ENCODE measurements at places on chromosomes 16 and 17. TPM values are rescaled to one million over a fixed set of nuclear protein-coding genes. Genes with fewer than 3 reads are reported as not detected.

The DNAH2 gene
- 0.08 TPM for total RNA-seq

The COTL1 gene
- total RNA-seq, result 7.9 TPM

The MEOX1 gene
- total RNA-seq, result 5.5 TPM

The CACNG3 gene
- not detected for total RNA-seq

DNA sequence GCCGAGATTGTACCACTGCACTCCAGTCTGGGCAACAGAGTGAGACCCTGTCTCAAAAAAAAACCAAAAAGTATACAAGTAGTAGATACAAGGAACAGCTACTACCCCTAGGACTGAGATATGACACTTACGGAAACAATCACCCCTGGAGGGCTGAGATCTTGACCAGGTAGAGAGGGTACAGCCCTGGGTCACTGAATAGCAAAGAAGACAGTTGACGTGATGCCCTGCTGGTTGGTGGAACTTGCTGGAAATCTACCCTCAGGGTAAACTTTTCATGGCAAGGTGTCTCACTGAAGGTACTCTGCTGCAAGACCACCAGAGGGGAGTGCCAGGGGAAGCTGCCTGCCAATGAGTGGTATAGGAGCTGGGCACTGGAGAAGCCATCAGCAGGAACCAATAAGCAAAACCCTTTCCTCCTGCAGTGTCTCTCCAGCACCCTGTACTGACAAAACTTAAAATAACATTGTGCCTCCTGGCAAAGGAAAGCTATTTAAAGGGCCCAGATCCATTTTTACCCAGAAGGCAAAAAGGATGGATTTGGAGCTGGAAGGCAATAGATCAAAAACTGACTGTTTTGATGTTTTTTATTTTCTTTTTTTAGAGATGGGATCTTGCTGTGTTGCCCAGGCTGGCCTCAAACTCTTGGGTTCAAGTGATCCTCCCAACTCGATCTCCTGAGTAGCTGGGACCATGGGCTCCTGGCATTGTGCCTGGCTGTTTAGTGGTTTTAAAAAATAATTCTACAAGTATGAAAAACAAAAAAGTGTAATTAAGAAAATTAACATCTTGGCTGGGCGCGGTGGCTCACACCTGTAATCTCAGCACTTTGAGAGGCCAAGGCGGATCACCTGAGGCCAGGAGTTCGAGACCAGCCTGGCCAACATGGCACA, 11.3 kb upstream of the PDXDC1 start:
- no peaks in the 10 kb centered on the region for H3K27me3 ChIP-seq
- H3K4me1 ChIP-seq, result no peaks in the 10 kb centered on the region
- no peak overlapping the region for H3K27ac ChIP-seq
- no peaks in the 10 kb centered on the region for H3K36me3 ChIP-seq
- DNase-seq, result no peak

- no peaks in the 10 kb centered on the region for H3K27me3 ChIP-seq
- H3K4me1 ChIP-seq, result peaks cover 31% of the 10 kb centered on the region
- no peak for DNase-seq
- peak overlapping the region; percentile 81 for H3K27ac ChIP-seq
- no peaks in the 10 kb centered on the region for H3K36me3 ChIP-seq
These were observed 583 bp upstream of the CYLD start for GRCh38 chr16:50741225-50741780.

DNA sequence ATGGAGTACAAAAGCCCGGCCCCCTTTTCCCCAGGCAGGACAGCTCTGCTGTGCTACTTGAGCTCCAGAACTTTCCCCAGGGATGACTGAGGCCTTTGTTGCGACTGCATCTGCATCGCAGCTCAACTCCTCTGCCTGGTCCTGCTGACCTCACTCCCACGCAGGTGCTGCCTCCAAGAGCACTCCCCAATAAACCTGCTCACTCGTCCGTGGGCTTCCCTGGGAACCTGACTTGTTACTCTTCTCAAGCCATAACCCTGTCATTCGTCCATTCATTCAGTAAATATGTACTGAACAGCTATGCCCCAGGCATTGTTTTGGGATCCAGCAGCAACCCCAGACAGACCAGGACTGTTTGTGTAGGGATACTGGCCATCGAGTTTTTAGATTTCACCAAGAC, 11.6 kb upstream of the RMI2 start:
- no peaks in the 10 kb centered on the region for H3K36me3 ChIP-seq
- DNase-seq, result no peak
- peaks cover 7% of the 10 kb centered on the region for H3K4me1 ChIP-seq
- H3K27ac ChIP-seq, result no peak overlapping the region
- H3K4me3 ChIP-seq, result no peak overlapping the region

DNA sequence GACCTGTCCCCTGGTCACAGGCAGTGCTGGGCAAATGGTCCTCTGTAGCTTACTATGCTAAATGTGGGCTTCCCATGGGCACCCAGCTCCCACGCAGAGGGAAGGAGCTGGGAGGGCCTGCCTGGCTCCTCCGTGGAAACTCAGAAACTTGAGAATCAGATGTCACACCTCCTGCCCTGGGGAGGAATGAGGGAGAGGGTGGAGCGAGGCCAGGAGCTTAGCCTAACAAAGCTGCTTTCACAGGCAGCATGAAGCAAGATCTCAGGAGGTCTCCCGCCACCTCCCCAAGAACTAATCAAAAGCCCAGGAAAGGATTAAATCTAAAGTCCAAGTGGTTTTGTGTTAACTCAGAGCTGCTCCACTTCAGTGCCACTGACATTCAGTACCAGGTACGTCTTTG, 33.6 kb upstream of the XYLT2 start:
- no peaks in the 10 kb centered on the region for H3K4me1 ChIP-seq
- no peak overlapping the region for H3K4me3 ChIP-seq
- H3K27ac ChIP-seq, result no peak overlapping the region

DNA sequence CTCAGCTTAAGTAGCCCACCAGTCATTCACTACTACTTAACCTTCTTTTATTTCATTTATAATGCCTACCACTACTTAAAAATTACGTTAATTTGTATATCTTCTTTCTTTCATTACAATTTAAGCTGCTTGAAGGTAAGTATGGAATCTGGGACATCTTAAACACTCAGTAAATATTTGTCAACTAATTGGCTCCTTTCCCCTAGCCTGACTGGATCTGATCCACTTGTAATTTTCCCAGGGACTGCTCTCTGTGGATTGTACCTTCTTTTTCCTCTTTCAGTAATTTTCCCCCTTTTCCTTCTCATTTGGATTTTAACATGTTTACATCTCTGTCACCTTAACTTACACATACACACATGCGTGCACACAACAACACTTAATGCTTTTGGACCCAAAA, 152.4 kb upstream of the RBL2 start:
- no peak overlapping the region for H3K27ac ChIP-seq
- peaks cover 11% of the 10 kb centered on the region for H3K4me1 ChIP-seq
- no peak overlapping the region for H3K4me3 ChIP-seq
- H3K27me3 ChIP-seq, result no peaks in the 10 kb centered on the region

- H3K4me3 ChIP-seq, result no peak overlapping the region
- H3K36me3 ChIP-seq, result no peaks in the 10 kb centered on the region
- no peaks in the 10 kb centered on the region for H3K27me3 ChIP-seq
- H3K4me1 ChIP-seq, result peaks cover 16% of the 10 kb centered on the region
- no peak for DNase-seq
These were observed 92.3 kb downstream of the BMERB1 start for GRCh38 chr16:15526731-15527130.

Measured in suprapubic skin (tissue), 4 donors.